Effector CD4-positive, alpha-beta T cell (primary cell): ENCODE measurements at places on chromosomes 7 and 10.

DNA sequence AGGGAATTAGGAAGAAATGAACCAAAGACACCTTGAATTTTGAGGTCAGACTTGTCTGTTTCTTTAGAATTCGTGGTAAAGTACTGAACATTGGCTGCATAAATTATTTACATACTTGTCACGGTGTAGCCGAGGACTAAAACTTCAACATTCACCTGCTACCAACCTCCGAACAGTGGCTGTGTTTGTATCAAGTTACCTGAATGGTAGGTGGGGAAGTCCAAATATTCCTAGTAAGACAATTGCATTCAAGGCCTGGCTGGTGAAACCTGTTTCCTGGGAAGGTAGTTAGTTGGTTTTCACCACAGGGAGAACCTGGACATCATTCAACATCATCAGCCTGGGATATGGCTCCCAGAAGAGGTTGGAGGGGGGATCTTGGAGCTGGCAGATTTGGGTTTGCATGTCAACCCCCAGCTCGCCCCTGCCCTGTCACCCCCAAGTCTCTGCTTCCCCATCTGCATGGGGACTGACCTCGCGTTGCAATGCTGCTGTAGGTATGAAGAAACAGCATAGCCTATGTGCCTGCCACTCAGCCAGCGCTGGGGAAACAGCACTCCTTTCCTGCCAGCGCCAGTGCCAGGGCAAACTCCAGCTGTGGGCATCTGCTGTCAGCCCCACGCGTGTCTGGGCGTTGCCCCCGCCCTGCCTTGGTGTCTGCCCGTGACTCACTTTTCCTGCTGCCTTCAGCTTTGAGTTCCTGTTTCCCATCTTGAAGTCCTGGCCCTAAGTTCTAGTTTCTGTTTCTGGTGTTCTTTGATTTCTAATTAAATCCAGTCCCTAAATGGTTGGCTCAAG is 12.7 kb upstream of the LARP4B start:
- no peak for DNase-seq

- no peak for DNase-seq
These were observed 412.0 kb downstream of the CNTNAP2 start for GRCh38 chr7:146528581-146528980.

- DNase-seq: peak; percentile 66
These were observed 9.9 kb upstream of the SPAG6 start for GRCh38 chr10:22335173-22335933.

DNA sequence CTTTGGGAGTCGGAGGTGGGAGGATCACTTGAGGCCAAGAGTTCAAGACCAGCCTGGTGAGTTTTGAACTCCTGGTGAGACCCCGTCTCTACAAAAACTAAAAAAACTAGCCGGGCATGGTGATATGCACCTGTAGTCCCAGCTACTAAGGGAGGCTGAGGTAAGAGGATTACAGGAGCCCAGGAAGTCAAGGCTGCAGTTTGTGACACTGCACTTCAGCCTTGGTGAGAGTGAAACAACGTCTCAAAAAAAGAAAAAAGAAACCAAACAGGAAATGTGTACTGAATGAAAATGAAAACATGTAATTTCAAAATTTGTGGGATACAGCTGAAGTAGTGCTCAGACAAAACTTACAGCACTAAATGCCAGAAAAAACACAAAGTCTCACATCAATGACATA is 7.6 kb downstream of the ARHGAP12 start:
- DNase-seq: no peak

GRCh38 chr7:26549281-26549944 is 257.8 kb downstream of the SNX10 start:
- no peak for DNase-seq
